Heart right ventricle (tissue), 16 donors: ENCODE measurements at places on chromosomes 2 and 18. TPM values are rescaled to one million over a fixed set of nuclear protein-coding genes. Genes with fewer than 3 reads are reported as not detected.
A peak's percentile ranks its signal among the peaks of the same experiment; 100 is the strongest.

Gene MAP2
- 15.5 TPM for total RNA-seq

Gene CEBPZOS
- 61.7 TPM for total RNA-seq

Gene C2orf78
- total RNA-seq, result not detected

- H3K27ac ChIP-seq, result no peak overlapping the region
- no peaks in the 10 kb centered on the region for H3K4me1 ChIP-seq
- H3K27me3 ChIP-seq, result no peaks in the 10 kb centered on the region
- no peak for DNase-seq
- no peaks in the 10 kb centered on the region for H3K36me3 ChIP-seq
These were observed 648.1 kb downstream of the CPS1 start for GRCh38 chr2:211204456-211204855.

- no peaks in the 10 kb centered on the region for H3K27me3 ChIP-seq
- H3K36me3 ChIP-seq, result no peaks in the 10 kb centered on the region
- DNase-seq, result peak; percentile 19
- H3K4me1 ChIP-seq, result no peaks in the 10 kb centered on the region
These were observed 806.4 kb downstream of the TRIB2 start for GRCh38 chr2:13522917-13523821.

DNA sequence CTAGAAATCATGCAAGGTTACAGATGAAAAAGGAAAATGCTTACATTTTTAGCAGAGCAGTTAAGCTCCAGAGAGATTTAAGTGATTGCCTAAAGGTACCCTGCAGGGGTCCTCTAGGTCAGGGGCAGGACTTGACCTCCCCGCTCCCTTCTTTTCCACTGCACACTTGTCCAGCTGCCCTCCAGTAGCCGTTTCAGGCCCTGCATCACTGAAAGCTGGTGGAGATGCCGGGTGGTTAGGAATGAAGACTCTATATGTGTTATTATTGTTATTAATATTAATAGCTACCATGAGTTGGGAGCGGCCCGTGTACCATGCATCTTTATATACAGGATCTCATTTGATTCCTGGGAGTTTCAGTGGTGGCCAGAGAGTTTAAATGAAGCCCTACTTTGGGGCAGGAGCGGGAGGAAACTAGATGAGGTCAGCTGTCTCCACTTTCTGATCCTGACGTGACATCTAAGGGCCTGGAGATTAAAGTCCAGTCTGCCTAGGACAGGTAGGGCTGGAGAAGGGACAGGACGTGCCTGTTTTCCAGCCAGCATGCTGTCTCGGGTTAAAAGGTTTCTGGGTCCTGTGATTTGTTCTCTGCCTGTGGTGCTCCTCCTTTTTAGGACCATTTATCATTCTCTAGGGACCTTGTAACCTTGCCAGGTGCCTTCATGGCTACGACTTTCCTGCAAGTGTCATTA lies 2.1 kb downstream of the TMEM37 start:
- no peak overlapping the region for H3K27ac ChIP-seq
- peaks cover 37% of the 10 kb centered on the region for H3K4me1 ChIP-seq
- DNase-seq, result no peak

DNA sequence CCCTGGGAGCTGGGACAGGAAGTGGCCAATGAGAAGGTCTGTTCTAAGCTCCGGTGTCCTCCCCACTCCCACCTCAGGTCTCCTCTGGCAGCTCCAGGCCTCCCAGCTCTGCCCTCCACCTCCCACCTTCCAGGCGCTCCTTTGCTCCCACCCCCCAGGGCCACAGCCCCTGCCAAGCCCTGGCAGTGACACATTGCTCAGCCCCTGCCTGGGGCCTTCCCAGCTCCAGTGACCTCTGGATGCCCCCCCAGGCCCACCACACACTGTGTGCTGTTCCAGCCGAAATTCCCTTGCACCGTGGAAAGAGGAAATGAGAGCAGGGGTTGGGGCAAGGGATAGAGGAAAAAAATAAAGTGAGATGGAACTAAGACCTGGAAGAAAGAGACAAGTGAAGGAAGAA lies 289.6 kb downstream of the CYP26B1 start:
- no peaks in the 10 kb centered on the region for H3K36me3 ChIP-seq
- H3K27me3 ChIP-seq, result peaks cover 8% of the 10 kb centered on the region
- no peak for DNase-seq
- H3K27ac ChIP-seq, result no peak overlapping the region
- H3K4me1 ChIP-seq, result no peaks in the 10 kb centered on the region
- H3K4me3 ChIP-seq, result no peak overlapping the region

- H3K27me3 ChIP-seq, result no peaks in the 10 kb centered on the region
- no peak overlapping the region for H3K27ac ChIP-seq
- H3K4me3 ChIP-seq, result no peak overlapping the region
- DNase-seq, result no peak
These were observed 570.6 kb downstream of the ZEB2 start for GRCh38 chr2:143949121-143949848.

GRCh38 chr18:54127759-54128378 lies 96.6 kb downstream of the MBD2 start:
- H3K27me3 ChIP-seq, result no peaks in the 10 kb centered on the region
- H3K4me3 ChIP-seq, result no peak overlapping the region
- no peak for DNase-seq
- no peak overlapping the region for H3K27ac ChIP-seq
- H3K36me3 ChIP-seq, result no peaks in the 10 kb centered on the region
- peaks cover 9% of the 10 kb centered on the region for H3K4me1 ChIP-seq

DNA sequence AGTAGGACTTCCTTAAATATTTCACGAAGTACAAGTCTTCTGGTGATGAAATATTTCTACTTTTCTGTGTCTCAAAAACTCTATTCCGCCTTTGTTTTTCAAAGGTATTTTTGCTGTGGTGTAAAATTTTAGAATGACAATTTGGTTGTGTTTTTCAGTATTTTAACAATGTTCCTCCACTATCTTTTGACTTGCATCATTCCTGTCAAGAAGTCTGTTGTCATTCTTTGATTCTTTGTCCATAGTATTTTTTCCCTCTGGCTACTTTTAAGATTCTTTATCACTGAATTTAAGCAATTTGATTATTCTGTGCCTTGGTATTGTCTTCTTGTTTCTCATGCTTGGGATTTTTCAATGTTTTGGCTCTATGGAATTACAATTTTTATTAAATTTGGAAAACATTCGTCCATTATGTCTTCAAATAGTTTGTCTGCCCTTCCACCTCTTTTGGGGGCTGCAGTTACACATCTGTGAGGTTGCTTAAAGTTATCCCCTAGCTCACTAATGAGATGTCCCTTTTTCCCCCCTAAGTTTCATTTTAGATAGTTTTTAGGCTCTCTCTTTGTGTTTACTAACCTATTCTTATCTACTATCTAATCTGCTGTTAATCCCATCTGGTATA lies 76.0 kb downstream of the CAB39 start:
- no peaks in the 10 kb centered on the region for H3K27me3 ChIP-seq
- DNase-seq, result no peak
- peaks cover 5% of the 10 kb centered on the region for H3K4me1 ChIP-seq
- no peak overlapping the region for H3K4me3 ChIP-seq

GRCh38 chr18:11570073-11570588 lies 39.3 kb upstream of the SLC35G4 start:
- H3K27me3 ChIP-seq, result peaks cover 18% of the 10 kb centered on the region
- no peaks in the 10 kb centered on the region for H3K36me3 ChIP-seq
- H3K4me1 ChIP-seq, result no peaks in the 10 kb centered on the region
- no peak overlapping the region for H3K4me3 ChIP-seq

- H3K27me3 ChIP-seq, result no peaks in the 10 kb centered on the region
- H3K4me3 ChIP-seq, result no peak overlapping the region
- DNase-seq, result no peak
- no peak overlapping the region for H3K27ac ChIP-seq
- H3K36me3 ChIP-seq, result no peaks in the 10 kb centered on the region
These were observed 117.6 kb downstream of the METTL8 start for GRCh38 chr2:171316220-171316619.

DNA sequence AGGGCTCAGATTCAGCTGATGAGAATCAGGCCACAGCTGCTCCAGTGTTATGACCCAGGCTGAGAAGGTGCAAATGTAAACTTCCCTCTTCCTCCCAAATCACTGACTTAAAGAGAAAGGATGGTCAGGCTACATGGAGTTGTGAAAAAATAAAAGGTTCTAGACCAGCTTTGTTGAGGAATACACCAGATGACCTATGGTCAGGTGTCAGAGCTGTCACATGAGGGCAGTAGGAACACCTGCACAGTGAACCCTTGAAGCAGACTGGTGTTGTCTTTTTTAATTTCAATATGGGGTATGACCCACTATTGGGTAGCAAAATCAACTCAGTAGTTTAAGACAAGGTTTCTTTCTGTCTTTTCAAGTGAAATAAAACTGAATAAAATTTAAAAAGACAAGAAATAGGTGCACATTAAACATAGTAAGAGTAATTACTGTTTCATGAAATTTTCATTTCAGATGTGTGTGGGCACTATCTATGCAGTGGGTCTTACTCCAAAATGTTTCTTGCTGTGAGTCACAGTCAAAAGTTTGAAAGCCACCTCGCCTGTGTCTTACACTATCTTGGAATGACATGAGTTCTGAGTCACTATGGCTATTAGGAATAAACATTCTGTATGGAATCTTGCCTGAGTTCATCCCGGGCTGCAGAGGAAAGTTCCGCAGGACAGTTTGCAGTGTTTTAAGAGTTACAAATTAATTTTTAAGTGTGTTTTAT lies 83.6 kb downstream of the ACVR1 start:
- peaks cover 41% of the 10 kb centered on the region for H3K4me1 ChIP-seq
- H3K27ac ChIP-seq, result no peak overlapping the region

- no peaks in the 10 kb centered on the region for H3K27me3 ChIP-seq
- H3K27ac ChIP-seq, result no peak overlapping the region
- no peaks in the 10 kb centered on the region for H3K4me1 ChIP-seq
- H3K4me3 ChIP-seq, result no peak overlapping the region
These were observed 145.3 kb upstream of the MEX3C start for GRCh38 chr18:51342815-51343214.

DNA sequence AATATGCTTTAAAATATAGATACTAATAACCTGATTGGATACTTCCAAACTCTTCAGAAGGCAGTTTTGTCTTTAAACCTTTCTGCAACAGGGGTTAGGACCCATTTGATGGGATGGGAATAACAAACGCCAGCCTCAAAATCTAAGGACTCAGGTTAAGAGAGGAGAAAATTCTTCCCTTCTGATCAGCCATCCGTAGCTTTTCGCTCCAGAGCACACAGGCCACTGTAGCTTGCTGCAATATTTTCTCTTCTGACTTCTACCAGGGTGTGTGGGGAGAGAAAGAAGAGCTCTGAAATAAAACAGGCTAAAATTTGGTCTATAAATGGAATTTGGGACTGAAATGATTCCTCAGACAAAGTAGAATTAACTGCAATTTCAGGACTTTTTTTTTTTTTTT lies 95.1 kb downstream of the ALPK2 start:
- H3K36me3 ChIP-seq, result peaks cover 4% of the 10 kb centered on the region
- no peak overlapping the region for H3K4me3 ChIP-seq
- H3K27ac ChIP-seq, result no peak overlapping the region

DNA sequence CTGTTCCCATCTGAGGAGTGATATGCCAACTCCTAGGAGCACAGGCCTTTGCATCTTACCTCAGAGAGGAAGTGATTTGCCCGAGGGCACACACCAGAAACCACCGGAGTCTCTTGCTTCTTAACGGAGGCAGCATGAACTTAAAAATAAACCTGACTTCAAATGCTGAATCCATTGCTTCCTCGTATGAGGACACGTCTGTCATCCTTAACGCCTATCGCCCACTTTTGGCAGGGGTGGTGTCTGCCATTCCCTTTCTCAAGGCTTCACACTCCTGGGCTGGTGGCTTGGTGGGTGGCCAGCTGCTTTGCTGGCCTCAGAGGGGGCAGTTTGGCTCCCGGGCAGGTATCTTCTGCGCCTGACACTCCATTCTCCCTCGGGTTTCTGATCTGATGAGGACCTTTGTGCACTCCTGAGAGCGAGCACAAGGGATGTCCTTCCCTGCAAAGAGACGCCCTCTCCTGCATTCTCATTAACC lies 1.1 kb upstream of the PREB start:
- peak overlapping the region; percentile 90 for H3K27ac ChIP-seq
- H3K4me3 ChIP-seq, result no peak overlapping the region
- H3K36me3 ChIP-seq, result no peaks in the 10 kb centered on the region
- no peak for DNase-seq
